Mesothelial cell of epicardium (in vitro differentiated cells): ENCODE measurements at places on chromosomes 13 and 19. TPM values are rescaled to one million over a fixed set of nuclear protein-coding genes. Genes with fewer than 3 reads are reported as not detected.

Gene FAM98C
- 17.9 to 20.6 TPM (median 18.8 TPM) in 3 replicates for total RNA-seq

Gene DNMT1
- 110 to 115 TPM (median 112 TPM) in 3 replicates for total RNA-seq

Gene ASPDH
- 0.70 TPM in 1 of 3 replicates, not detected in the others for total RNA-seq

Gene CEACAM3
- total RNA-seq, result not detected in 3 replicates

Gene CCDC122
- total RNA-seq, result 11.2 to 16.4 TPM (median 11.5 TPM) in 3 replicates

Gene HIPK4
- total RNA-seq, result 0.20 to 0.32 TPM (median 0.31 TPM) in 3 replicates

Gene ATXN8OS
- not detected in 3 replicates for total RNA-seq

Gene ZNF836
- 17.4 to 21.2 TPM (median 19.1 TPM) in 3 replicates for total RNA-seq

Gene SBSN
- total RNA-seq, result 0.32 to 0.49 TPM (median 0.47 TPM) in 3 replicates

Gene SYCN
- not detected in 3 replicates for total RNA-seq

Gene ERFL
- total RNA-seq, result 0.49 to 0.67 TPM (median 0.59 TPM) in 3 replicates

Gene PLPP2
- 8.0 to 8.8 TPM (median 8.4 TPM) in 3 replicates for total RNA-seq
